ENCODE measurements at places on chromosomes 12 and 14. TPM values are rescaled to one million over a fixed set of nuclear protein-coding genes. Genes with fewer than 3 reads are reported as not detected.

The SMIM41 gene
- not detected for total RNA-seq

The BBOF1 gene
- total RNA-seq = 0.87 TPM

The GALNT9 gene
- not detected for total RNA-seq

DNA sequence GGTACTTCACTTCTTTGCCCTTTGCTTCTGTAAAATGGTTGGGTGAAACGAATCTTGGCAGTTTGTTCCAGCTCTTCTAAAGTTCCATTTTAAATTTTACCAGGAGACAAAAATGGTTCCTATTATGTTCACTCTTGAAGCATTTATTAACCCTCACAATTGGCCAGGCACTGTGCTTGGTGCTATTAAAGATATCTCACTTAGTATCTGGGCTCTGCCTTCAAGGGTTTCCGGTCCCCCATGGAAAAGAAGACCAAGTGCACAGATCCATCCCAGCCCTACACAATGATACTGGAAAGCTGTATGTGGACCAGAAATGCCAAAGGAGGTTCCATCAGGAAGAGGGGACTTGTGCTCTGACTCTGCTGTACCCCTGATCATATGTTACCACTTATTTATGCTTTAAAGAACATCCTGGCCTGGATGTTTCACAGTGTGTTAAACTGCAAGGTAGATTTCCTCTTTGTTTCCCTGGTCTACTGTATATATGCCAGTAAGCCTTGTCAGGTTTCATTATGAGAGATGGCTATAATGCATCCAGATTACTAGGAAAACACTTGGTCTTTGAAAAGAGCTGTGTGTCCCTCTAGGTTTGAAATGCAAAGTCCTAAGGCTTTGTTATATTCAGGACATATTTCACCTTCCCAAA lies 154.8 kb downstream of the PRKCH start:
- no peak for DNase-seq

DNA sequence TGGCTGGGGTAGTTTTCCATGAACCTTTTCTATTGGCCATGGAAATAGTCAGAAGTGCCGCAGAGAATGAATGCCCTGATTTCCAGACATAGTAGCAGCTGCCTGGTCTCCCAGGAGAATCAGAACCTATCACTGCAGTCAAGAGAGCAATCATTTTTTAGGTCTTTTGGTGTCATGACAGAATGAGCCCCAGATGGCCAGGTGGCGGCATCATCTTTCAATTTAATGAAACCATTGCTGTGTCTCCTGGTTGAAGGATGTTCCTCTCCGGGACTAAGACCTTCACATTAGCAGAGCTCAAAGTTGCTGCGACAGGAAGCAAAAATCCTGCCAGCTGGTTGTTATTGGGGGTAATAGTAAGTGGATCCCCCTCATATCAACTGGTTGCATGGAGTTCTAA lies 18.8 kb downstream of the TNFAIP2 start:
- no peak for DNase-seq

DNA sequence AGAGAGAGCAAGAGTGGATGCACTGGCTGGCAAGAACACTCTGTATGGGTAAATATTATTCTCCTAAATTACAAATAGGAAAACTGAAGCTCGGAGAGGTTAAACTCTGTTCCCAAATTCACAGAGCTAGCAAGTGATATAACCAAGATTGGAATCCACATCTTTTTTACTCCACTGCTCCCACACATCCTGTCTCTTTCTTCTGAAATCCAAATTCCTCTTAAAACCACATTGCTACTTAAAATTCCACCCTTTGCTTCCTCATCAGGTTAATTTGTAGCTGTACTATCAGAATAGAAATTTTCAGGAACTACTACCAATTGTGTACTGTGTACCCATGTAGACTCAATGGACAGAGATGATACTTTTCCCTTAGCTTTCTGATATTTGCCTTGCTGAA lies 74.4 kb downstream of the ARMH4 start:
- DNase-seq = no peak
